Right cardiac atrium (tissue), 5 donors: ENCODE measurements at places on chromosomes 16 and 17.
A peak's percentile ranks its signal among the peaks of the same experiment; 100 is the strongest.

DNA sequence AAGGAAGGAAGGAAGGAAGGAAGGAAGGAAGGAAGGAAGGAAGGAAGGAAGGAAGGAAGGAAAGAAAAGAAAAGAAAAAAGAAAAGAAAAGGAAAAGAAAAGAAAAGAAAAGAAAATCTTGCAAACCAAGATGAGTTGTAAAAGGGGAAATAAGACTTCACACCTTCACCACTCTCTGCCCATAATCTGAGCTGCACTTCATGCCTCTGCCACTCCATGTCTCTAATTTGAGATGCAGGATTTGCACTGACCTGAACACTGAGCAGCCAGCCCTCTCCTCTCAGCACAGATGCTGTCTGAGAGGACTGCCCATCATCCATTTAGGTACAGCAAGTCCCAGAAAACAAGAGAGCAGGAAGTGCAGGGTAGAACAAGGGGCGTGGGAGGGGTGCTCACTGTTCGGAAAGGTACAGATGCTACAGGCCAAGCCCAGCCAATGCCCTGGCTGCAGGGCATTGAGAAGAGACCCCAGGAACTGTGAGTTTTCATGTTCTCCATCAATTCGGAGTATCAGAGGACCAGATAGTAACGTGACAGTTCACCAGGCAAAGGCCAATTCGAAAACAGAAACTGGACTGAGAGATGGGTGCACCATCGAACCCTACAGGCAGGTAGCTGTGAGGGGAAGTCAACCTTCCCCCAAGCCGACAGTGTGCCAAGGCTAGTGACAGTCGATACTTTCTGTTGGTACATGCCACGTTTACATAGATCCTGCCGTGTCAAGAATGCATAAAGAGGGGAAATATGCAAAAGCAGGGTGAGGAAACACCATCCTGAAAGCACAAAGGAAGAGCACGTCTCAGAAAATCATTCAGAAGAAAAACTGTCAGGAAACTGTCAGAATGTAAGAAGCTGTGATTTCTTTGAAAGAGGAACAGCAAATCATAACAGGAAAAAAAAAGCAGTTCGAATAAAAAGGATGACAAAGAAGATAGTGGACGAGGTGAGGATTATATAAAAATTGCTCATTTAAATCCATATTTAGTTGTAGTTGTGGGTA lies 142.0 kb upstream of the RCVRN start:
- no peak for DNase-seq

DNA sequence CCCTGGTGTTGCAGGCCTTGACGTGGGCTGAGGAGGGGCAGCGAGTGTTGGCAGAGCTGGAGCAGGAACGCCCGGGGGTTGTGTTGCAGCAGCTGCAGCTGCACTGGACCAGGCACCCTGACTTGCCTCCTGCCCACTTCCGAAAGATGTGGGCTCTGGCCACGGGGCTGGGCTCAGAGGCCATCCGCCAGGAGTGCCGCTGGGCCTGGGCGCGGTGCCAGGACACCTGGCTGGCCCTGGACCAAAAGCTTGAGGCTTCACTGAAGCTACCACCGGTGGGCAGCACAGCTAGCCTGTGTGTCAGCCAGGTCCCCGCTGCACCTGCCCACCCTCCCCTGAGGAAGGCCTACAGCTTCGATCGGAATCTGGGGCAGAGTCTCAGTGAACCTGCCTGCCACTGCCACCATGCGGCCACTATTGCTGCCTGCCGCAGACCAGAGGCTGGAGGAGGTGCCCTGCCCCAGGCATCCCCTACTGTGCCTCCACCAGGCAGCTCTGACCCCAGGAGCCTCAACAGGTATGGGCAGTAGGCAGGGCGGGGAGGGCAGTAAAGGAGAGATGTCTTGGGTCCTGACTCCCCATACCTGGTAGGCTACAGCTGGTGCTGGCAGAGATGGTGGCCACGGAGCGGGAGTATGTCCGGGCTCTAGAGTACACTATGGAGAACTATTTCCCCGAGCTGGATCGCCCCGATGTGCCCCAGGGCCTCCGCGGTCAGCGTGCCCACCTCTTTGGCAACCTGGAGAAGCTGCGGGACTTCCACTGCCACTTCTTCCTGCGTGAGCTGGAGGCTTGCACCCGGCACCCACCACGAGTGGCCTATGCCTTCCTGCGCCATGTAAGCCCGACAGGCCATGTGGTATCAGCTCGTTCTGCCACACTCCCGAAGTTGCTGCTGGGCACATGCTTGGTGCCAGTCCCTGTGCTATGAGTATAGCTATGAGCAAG lies 5.6 kb downstream of the PLEKHG4 start:
- DNase-seq = no peak

- peak; percentile 84 for DNase-seq
Measured at GRCh38 chr17:7560172-7561027, 1.3 kb upstream of the SENP3 start.

DNA sequence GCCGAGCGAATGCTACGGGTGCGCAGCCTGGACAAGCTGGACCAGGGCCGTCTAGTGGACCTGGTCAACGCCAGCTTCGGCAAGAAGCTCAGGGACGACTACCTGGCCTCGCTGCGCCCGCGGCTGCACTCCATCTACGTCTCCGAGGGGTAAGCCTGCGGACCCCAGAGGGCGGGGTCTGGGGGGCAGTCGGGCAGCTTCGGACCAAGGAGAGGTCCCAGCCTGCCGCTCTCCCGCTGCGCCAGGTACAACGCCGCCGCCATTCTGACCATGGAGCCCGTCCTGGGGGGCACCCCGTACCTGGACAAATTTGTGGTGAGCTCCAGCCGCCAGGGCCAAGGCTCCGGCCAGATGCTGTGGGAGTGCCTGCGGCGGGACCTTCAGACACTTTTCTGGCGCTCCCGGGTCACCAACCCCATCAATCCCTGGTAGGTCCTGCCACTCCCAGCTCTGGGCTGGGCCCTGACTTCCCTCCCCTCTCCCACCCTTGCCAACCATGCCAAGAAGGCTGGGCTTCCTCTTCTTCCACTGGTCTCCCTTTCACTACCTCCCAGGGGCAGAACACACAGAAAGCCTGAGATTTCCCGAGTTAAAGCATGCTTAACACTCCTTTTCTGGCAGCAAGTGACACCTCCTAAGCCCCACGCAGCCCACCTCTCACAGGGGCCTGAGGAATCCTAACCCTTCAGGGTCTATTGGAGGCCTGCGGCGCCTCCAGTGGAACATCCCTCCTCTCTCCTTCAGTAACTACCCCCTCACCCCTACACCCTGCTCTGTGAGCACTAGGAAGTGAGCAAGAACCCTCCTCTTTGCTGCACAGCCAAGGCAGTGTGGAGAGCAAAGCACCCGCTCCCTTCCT lies 3.2 kb downstream of the NAGS start:
- DNase-seq = no peak

DNA sequence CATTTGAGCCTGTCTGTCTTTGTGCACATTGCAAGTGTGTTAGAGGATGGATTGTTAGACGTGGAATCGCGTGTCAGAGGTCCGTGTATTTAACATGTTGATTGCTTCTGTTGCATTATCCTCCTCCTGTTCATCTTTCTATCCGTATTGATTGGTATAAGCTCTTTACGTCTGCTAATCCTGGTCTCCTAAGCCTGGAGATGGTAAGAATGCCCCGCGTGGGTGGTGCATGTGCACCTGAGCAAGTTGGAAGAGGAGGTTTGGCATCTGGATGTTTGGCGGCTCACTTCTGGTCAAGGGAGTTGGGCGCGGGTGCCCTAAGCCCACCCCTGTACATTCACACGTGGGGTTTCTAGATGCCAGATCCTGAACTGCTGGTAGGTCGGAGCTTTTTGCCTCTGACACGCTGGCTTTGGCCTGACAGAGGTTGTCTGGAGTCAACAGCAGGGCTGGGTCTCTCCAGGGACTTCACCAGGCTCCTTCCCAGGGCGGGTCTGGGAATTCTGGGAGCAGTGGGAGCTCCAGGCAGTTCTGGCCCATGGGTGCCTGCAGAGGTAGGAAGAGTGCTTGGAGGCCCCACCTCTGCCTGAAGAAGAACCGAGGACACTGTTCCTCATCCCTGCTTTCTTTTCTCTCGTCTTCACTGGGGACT lies 107.3 kb downstream of the OR1D5 start:
- no peak for DNase-seq

DNA sequence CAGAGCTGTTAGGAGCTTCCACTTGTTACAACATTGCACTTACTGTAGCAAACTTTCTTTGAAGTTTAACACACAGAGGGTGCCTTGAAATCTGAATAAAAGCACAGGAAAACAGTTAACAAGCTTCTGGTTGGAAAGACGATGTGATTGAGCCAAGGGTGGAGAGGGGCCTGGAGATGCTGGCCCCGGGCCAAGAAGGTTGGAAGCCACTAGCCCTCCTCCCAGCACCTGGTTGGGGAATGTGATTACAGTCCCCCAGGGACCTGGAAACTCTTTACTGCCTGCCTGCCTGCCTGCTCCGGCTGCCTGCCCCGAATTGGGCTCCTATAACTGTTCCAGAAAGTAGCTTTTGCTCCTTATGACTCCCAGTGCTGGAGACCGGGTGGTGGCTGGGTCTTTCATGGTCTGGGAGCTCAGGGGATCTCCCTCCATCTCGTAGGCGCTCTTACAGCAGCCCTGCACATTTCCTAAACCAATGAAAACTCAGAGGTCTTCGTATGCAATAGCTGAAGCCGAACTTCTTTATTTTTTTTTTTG lies 48.0 kb upstream of the ZFHX3 start:
- peak; percentile 50 for DNase-seq

GRCh38 chr17:2898255-2898926 lies 102.2 kb downstream of the RAP1GAP2 start:
- DNase-seq = no peak

- no peak for DNase-seq
Measured at GRCh38 chr16:48160575-48160974, 4.8 kb upstream of the ABCC12 start.

- DNase-seq = no peak
Measured at GRCh38 chr16:81780350-81780749, 1.3 kb downstream of the PLCG2 start.

DNA sequence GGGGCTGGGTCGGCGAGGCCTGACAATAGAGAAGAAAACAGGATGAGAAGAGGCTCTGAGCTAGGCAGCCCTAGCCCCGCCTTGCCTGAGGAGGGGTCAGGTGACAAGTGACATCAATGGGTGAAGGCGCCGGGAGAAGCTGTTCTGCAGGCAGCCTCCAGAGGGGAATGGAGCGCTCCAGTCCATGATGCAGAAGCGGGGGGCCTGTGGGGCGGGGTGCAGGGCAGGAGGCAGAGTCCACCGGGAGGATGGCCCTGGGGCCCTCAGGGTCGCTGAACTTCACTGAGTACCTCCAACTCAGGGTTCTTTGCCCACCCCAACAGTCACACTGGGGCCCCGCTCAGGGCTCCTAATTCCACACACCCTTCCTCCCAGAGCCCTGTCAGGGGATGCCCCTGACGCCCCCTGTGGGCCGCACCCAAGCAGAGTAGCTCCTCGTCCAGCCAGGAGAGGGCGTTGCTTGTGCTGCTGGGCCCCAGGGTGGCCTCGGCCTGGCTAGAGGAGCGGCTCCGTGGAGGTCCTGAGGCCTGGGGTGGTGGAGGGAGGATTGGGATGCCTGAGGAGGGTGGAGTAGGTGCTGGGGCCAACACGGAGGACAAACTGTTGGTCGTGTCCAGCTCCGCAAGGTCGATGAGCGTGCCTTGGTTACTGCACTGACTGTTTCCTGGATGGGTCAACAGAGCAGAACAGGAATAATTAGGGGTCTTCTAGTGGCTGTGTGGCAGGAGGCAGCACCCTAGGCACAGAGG lies 20.8 kb downstream of the GGA3 start:
- DNase-seq = no peak

- no peak for DNase-seq
Measured at GRCh38 chr17:62911114-62911513, 54.9 kb upstream of the TANC2 start.

DNA sequence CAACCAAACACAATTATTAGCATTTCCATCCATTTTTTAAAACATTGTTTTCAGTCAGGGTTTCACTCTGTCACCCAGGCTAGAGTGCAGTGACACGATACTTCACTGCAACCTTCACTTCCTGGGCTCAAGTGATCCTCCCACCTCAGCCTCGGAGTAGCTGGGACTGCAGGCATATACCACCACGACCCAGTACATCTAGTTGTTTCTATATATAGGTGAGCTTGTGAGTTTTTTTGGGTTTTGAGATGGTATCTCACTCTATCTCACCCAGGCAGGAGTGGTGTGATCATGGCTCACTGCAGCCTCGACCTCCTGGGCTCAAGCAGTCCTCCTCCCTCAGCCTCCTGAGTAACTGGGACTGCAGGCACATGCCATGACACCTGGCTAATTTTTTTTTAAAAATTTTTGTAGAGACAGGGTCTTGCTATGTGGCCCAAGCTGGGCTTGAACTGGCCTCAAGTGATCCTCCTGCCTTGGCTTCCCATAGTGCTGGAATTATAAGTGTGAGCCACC lies 21.5 kb upstream of the ATP5MC1 start:
- no peak for DNase-seq

GRCh38 chr17:35214192-35214591 lies 20.0 kb upstream of the SLC35G3 start:
- DNase-seq = no peak

DNA sequence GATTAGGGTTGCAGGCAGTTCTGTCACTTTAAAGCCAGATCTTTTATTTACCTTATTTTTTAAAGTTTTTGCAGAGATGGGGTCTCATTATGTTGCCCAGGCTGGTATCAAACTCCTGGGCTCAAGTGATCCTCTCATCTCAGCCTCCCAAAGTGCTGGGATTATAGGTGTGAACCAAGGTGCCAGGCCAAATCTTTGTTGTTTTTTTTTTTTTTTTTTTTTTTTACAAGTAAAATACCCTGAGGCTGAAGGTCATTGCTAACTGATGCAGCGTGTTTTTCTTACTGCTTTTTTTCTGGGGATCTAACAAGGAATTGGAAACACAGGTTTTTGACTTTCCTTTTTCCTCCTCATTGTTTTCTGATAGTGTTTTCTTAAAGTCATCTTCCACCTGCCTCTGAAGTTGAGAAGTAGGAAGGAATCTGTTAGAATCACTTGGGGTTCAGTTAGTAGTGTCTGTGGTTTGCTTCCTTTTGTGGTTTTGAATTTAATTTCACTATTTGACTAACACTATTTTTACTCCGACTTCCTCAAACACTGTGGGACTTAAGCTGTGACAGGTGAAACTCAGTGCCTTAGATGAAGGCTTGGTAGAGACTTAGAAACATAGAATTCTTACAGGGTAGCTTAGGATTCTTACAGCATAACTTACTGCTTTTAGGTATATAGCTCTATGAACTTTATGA lies 22.2 kb downstream of the CLTC start:
- no peak for DNase-seq

GRCh38 chr16:17063201-17064139 lies 407.3 kb downstream of the XYLT1 start:
- no peak for DNase-seq

- DNase-seq = no peak
Measured at GRCh38 chr17:71872843-71873485, 247.9 kb upstream of the SOX9 start.

GRCh38 chr17:31570951-31571892 lies 179.7 kb downstream of the RAB11FIP4 start:
- peak; percentile 96 for DNase-seq

DNA sequence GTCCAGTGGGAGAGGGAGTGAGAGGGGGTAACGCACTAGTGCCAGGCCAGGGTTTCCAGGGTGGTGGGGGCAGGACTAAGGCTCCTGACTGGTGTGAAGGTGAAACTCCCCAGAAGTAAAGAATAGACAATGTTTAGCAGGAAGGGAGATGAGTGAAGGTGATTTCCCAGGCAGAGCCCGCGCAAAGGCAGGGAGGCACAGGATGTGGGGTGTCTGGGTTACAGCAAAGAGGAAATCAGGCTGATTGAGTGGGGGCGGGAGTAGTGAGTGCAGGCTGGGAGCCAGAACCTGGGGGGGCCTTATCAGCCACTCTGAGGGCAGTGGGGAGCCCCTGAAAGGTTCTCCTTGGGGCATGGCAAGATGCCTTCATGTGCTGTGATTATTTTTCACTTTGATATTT lies 167.5 kb downstream of the UTP18 start:
- no peak for DNase-seq

- no peak for DNase-seq
Measured at GRCh38 chr17:39094607-39095308, 56.7 kb downstream of the PLXDC1 start.
